Activated CD8-positive, alpha-beta T cell treated with anti-CD3 and anti-CD28 coated beads for 36 hours (primary cell): ENCODE measurements at places on chromosomes 2 and 18. TPM values are rescaled to one million over a fixed set of nuclear protein-coding genes. Genes with fewer than 3 reads are reported as not detected.

DNA sequence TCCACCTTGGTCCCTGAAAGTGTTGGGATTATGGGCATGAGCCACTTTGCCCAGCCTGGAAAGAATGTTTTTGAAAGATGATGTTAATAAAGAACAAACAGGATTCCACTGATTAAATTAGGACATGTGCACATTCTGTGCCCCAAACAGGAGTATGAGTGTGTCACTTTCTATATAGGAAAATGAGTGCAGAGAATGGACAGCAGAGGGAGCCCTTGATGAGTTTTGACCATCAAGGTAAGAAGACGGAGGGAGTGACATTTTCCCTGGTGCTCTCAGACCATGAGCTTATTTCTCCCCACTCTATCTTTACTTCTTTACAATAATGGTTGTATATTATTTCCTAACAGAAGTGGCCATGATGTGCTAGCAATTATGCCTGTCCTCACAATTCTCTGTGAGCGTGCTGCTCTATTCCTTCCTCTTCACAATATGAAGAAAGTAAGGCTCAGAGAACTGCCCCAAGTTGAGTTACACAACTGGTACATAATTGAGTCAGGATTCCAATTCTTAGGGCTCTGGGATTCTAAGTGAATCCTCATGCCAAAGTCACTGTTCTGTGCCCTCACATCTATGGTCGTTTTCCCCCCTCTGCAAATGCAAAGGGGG is 20.6 kb downstream of the RPL37A start:
- peak; percentile 82 for DNase-seq

GRCh38 chr18:59846814-59847490 is 52.8 kb upstream of the PMAIP1 start:
- peak; percentile 83 for DNase-seq

Gene LIMS4
- total RNA-seq = 0.83 TPM

Gene FAM124B
- total RNA-seq = 0.25 TPM
